GM12892 (cell line): ENCODE measurements at places on chromosomes 1 and 21.

DNA sequence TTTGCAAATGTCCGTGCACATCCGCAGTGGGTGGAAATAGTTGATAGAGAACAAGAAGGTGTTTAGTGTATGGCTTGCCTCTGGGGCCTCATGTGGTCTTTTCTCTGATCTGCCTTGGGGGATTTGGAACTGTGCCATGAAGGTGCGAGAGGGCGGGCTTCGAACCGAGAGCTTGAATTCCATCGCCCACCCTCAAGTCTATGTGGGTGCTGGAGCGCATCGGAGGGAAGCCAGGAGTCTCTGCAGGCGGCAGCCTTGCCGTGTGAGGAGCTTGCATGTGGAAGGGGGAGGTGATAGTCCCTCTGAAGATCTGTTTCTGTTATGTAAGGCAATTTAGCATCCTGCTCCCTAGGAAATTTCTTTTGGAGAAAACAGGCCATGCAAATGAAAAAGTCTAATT, 119.6 kb downstream of the HUNK start:
- no peak for DNase-seq

DNA sequence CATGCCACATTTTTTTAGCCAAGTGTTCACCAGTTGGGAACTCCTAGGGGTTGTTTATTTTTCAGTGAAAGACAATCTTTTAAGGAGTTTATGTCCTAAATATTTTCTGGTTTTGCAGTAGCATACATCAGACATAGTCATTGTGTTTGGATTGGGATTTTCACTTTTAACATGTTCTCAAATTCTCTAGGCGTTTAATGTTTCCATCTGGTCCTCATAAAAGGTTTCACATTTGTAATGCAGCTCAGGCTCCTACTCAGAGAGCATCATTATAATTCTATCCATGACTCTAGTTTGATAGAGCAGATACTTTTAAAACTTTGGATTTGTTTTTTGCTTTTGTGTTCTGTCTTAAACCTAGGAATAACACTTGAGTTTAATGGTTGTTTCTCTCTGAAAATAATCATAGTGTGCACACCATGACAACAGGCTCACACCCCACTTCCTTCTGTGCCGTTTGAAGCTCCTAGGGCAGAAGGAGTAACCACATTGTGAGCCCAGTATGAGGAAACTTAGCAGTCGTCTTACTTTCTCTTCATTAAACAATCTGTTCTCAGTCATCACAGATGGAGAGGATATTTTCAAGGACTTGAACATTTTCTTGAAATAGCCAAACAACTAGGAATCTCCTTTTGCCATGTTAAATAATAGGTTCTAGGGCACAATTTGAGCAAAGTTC, 219.6 kb downstream of the PDE4B start:
- no peak for DNase-seq

DNA sequence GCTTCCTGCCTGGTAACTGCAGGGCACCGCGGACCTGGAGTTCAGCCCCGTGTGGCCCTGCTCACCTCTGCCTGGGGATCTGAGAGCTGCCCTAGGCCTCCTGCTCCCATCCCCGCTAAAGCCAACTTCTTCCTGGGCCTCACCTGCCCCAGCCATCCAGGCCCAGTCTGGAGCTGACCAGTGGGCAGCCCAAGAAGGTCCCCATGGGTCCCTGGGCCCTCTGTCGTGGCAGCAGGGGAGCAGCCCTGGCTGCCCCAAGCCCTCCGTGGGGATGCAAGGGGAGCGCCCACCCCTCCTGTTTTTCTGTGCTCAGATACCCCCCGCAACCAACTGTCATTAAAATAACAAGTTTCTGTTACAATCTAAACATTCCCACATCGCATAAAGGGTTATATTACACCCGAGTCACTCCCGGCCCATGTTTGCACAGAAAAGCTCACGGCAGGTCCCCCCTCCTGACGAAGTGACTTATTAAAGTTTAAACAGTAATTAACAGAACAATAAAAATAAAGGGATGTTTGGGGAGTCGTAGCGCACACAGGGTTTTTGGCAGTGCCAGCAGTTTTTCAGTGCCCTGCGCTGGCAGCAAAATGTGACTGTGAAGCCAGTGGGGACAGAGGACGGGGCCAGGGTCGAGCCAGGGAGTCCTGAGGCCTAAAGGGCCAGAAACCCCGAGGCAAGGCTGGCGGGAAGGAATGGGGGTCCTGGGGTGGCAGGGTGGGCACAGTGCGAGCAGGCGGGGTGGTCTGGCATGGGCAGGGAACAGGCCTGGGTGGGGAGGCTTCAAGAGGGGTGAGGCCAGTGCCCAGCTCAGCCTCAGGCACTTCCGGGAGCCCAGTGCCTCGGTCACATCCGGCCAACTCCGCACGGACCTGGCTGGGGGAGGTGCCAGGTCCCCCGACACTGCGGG, 121.5 kb downstream of the CASZ1 start:
- no peak for DNase-seq

GRCh38 chr1:21162740-21163464, 13.8 kb downstream of the EIF4G3 start:
- DNase-seq: no peak

- no peak for DNase-seq
These were observed 78.3 kb downstream of the ADAMTS1 start for GRCh38 chr21:26766826-26767325.

DNA sequence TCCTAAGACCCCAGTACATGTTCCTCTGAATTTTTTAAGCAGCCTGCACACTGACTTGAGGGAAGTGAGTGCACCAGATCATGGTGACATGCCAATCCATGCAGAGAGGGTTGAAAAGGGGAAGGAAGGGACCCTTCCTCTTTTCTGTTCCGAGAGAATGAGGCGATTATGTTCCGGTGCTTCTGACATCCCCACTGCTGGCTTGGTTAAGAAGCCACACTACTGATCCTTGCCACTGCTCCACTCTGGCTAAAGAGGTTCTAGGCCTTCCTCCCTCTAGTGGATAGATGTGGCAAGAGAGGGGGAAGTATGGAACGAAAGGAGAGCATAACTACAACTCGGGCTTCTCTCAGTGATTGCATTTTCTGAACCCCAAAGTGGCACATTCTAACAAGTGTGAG, 1.8 kb upstream of the CYB5R1 start:
- peak; percentile 41 for DNase-seq

DNA sequence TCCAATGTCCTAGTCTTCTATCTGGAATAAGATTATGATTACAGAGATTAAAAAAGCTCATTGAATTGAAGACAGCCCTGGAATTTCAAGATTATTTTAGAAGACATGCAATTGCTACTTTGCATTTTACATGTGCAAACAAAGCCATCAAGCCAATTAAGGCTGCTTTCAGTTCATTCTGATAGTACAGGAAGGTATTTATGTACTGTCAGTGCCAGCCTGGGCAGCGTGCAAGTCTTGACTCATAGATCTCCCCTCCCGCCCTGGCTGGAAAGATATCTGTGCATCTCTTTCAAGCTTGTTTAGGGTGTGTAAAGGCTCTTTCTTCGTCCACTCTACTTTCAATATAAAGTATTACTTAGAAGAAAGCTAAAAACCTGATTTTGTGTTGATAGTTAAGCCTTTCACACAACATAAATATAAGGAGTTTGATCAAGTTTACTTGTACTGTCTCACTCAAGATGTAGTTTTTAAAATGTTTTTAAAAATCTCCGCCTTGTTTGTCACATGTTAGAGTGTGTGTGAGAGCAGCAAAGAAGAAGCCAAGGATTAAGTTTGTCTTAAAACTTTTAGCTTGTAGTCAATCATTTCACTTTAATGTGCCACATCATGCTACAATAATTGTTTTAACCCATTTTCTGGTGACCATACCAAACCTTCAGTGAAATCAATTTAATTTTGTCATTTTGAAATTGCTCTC, 13.6 kb upstream of the LYPLAL1 start:
- no peak for DNase-seq

DNA sequence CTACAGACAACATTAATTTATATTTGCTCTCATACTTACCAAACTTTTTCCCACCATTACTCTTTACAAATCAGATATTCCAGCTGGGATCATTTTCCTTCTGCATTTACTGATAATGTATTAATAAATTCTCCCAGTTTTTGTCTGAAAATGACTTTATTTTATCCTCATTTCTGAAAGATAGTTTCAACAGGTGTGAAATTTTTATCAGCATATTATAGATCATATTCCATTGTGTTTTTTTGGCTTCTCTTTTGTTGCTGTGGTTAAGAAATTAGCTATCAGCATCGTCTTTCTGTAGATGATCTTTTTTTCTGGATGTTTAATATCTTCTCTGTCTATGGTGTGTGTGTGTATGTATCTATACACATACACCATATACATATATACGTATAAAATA, 2.7 kb downstream of the CFAP57 start:
- DNase-seq: no peak

GRCh38 chr1:185408700-185409270, 91.7 kb upstream of the IVNS1ABP start:
- no peak for DNase-seq

DNA sequence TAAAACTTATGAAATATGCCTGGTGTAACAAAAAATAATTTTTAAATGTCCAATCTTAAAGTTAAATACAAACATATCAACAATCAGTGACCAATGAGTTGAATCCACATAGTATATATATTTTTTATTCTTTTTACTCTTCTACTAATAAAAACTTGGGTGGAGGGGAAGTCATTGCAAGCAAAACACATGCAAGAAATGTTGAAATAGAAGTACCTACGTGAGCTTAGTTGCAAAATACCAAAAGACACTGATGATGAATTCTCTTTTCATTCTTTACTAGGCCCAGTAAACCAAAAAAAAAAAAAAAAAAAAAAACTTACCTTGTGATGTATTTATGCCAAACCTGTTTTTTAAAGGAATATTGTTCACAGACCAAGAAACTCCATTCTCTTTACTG, 26.4 kb upstream of the PLA2G4A start:
- no peak for DNase-seq

DNA sequence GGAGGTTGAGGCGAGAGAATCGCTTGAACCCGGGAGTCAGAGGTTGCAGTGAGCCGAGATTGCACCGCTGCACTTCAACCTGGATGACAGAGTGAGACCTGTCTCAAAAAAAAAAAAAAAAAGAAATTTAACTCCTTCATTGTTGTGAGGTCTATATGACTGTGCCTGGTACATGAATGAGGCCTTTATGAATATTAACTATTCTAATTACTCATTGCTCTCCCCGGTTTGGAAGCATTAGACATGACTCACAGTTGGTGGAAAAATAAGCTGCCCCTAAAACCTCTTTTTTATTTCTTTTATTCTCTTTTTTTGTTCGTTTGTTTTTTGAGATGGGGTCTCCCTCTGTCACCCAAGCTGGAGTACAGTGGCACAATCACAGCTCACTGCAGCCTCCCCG, 3.3 kb downstream of the NPPB start:
- DNase-seq: no peak

GRCh38 chr1:205270764-205271163, 43.0 kb downstream of the TMCC2 start:
- DNase-seq: no peak

DNA sequence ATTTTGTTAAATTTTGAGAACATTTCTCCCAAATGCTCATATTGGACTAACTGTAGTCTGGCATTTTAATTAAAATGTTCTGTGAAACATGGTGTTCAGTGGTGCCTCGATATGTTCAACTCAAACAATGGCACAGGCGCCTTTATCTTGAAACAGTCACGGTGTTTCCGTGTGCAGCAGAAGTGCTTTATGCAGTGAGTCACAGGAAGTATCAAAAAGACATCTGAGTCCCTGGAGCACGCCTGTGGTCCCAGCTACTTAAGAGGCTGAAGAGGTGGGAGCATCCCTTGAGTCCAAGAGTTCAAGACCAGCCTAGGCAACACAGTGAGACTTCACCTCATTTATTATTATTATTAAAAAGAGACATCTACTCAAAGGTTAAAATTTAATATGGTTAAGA, 52.2 kb downstream of the GREM2 start:
- DNase-seq: no peak

DNA sequence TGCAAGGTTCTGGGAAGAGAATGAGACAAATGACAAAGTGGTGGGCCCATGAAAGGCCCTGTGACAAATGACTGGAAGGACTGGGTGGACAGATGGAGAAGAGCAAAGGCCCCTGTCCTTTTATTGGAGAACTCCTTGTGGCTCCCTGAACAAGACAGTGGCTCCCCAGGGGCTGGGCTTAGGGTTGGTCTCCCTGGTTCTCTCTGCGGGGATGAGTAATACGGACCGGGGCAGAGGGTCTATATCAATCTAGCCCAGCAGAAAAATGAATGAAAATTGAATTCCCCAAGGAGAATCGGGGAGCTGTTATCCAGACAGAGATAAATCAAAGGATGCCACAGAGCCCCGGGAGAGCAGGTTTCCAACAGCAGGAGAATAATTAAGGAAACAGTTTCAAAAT, 5.2 kb upstream of the LHX4 start:
- DNase-seq: no peak

DNA sequence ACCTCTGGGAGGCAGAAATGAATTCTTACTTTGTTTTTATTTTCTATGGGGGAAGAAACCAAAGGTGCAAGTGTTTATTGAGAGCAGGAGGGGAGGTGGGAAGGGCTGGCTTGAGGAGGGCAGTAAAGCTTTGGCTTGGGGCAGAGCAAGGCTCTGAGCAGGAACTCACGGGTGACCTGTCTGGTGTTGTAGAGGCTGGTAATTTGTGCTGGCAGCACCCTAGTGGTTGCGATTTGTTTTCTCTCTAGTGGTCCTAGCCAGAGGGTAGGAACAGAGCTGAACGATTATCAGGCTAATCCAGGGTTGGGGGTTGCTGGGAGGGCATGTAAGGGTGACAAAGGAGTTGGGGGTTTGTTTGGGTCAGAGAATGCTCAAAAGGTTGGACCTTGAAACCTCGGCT, 16.6 kb downstream of the TMCC2 start:
- DNase-seq: no peak

- DNase-seq: no peak
These were observed 2.7 kb upstream of the ZNF692 start for GRCh38 chr1:248861616-248862015.

DNA sequence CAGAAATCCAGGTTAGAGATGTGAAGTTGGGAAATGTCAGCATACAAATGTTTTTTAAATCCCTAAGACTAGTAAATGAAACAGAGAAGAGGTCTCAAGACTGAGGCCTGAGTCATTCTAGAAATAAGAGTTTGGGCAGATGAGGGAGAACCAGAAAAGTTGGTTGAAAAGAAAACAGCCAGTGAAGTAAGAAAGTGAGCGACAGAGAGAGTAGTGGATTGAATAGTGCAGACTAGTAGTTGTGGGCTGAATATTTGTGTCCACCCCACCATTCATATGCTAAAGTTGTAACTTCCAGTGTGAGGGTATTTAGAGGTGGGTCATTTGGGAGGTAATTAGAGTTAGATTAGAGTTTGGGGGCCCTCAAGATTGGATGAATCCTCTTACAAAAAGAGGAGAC, 889.2 kb downstream of the TTLL7 start:
- DNase-seq: no peak

DNA sequence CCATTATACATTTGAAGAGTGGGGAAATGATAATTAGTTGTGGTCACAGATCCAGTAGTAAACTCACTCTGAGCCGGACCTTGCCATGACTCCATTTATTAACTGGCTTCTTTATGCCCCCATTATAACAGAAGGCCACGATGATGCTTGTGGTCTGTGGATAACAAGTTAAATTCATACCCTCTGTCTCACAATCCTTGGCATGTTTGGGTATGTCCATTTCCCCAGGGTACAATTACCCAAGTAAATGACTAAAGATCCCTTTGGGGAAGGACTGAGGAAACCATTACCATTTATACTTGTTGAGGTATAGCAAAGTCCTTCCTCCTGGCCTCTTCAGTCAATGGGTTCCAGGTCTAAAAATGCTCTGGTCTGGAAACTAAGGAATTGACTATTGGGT, 7.3 kb upstream of the USP1 start:
- no peak for DNase-seq

GRCh38 chr1:36924282-36924811, 110.0 kb downstream of the GRIK3 start:
- peak; percentile 34 for DNase-seq
